PC-3 (cell line): ENCODE measurements at places on chromosomes 7 and 10.
A peak's percentile ranks its signal among the peaks of the same experiment; 100 is the strongest.

DNA sequence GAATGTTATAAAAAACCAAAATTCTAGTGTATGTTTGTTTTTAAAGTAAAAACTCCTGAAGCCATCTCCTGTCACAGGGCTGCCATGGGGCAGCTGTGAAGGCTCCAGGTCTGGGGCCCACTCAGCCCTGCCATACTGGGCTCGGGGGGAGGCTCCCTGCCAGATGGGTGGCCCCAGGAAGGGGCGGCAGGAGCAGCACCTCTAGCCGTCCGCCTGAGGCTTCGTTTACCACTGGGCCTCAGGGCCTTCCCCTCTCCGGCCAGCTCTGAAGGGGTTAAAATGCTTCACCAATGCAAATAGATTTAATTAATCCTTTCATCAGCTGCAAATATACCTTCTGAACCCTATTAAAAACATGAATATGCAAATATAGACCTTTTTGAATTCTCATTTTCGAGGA lies 139.0 kb downstream of the ELFN1 start:
- DNase-seq: no peak

DNA sequence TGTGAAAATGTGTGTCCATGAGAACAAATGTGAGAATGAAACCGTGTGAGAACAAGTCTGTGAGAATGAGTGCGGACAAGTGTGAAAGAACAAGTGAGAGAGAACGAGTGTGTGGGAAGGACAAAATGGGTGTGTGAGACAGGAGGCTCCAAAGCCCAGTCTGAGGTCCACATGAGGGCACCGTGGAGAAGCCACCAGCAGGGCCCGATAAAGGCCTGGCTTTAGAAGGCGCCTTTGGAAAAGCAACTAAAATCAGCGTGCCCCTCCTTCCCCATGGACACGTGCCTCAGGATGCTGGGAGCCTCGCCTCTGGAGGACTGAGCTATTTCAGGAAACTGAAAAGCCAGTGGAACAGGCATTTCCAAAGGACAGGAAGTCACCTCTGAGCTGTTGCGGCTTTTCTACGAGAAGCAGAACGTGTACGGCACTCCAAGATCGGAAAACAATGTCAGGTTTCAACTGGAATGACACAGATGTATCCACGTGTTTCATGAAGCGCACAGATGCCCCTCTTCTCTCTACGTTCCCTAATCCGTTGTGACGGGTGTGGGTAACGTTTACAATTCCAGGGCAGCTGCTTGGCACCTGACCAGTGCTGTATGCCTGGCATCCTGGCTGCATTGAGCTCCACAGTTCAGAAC lies 46.4 kb downstream of the ESYT2 start:
- peak; percentile 45 for DNase-seq

- no peak for DNase-seq
These were observed 16.5 kb upstream of the UBE2D1 start for GRCh38 chr10:58318346-58318745.

GRCh38 chr7:158683541-158683940 lies 21.1 kb downstream of the NCAPG2 start:
- DNase-seq: no peak

- DNase-seq: no peak
These were observed 17.0 kb upstream of the KPNA7 start for GRCh38 chr7:99224899-99225265.

DNA sequence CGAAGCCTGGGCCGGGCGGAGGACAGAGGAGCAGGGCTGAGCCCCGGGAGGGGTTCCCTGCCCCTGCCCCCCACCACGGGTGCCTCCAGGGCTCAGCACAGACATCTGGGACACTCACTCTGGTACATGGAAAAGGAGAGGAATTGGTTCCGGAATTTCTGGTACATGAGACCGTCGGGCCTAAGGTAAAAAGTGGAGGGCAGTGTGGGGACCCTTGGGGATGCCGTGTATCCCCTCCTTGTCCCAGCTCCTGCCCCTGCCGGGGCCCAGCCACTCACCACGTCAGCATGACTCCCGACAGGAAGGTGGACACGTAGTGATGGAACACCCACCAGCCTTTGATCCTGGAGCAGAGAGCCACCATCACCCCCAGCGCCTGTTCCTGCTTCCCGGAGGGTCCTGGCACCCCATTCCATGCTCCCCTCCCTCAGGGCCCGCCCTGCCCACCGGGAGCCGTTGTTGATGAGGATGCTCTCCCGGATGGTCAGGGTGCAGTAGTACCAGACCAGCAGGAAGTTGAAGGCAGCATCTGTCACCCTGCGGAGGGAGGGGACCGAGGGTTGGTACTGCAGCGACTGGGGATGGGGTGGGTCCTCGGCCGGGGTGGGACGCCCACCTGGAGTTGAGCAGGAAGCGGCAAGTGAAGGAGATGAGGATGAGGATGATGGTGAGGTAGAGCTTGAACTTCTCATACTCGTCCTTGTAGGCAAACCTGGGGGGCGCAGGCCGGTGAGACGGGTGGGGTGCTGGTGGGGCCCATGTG lies 6.4 kb downstream of the TMEM120A start:
- no peak for DNase-seq

DNA sequence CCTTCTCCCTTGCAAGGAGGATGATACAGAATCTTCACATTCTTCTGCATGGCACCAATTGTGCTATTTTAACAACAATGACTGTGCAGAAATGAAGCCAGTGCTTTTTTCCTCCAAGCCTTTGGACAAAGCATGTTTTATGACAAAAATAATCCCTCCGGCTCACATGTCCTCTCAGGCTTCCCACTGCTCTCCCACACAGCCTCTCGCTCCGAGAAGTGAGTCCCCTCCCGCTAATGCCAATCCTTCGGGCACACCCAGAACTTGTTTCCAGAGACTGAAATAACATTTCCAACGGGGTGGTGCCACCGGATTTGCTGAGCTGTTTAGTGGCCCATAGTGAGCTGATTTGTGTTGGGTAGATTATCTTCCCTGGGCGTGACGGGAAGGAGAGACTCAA lies 35.8 kb downstream of the RBM17 start:
- DNase-seq: no peak

DNA sequence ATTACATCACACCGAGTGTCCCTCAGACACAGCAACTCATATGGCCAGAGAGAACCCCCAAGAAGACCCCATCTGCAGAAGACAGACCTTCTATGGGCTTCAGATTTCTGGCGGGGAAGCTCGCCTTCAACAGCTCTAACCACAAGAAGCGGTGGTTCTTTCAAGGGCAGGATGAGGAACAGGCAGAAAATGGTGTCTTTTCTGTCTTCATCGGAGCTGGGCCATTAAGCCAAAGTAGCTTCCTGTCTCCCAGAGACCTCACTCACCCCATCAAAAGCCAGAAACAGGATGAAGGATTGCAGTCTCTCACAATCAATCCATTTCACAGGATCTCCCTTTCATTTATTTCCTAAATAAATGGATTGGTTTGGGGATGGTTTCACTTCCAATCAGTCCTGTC lies 149.1 kb downstream of the HERPUD2 start:
- no peak for DNase-seq

GRCh38 chr7:5429857-5430611 lies 6.4 kb upstream of the TNRC18 start:
- peak; percentile 69 for DNase-seq

DNA sequence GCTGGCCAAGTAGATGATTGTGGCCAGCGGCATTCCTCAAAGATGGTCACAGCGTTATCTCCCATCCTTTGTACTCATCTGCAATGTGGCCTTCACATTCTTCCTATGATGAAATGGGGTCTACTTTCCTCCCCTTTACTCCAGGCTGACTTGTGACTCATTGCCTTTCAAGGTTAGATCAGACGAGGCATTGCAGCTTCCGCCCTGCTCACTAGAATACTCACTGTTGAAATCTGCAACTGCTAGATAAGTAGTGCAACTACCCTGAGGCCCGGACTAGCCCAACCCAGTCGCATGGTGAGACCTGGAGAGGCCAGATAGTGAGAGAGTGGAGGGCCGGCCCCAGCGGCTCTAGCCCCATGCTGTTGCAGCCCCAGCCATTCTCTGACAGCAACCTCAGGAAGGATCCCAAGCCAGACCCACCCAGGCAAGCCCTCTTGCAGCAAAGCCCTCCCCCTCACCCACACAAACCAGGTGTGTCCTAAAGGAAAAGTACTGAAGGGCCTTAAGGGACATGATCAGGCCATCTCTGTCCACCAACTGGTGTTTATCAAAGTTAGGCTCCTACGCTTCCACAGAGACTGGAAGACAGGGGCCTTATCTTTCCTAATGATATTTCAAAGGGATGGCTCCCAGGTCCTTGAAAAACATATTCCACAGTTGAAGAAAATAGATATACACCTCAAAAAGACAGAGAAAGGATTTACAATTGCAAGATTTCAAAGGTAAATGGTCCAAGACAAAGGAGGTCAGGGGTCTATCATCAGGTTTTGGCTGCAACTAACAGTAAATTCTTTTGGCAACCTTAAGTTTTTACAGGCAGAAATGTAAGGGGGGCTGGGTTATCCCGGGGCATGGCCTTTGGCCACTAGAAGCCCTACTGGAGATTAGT lies 107.2 kb upstream of the TRIM24 start:
- DNase-seq: no peak

GRCh38 chr10:71779641-71780040 lies 6.3 kb upstream of the VSIR start:
- no peak for DNase-seq

DNA sequence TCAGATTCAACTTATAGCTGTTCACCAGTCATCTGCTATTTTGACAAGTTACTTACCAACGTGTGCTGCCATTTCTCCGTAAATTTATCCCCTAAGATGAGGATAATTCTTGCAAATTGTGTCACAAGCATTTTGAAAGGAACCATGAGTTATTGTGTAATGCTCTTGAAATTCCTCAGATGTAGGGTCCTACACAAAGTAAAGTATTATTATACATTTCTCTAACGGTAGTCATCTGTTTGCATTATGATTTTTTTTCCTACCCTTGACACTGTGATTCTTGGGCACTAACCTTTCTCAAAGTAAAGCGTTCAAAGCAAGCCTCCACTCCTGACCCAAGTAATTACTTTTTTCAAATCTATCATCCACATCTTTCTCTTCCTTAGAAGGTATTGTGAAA lies 8.1 kb downstream of the HERC4 start:
- DNase-seq: no peak

- no peak for DNase-seq
These were observed 492.4 kb upstream of the SORCS1 start for GRCh38 chr10:107656932-107657331.

DNA sequence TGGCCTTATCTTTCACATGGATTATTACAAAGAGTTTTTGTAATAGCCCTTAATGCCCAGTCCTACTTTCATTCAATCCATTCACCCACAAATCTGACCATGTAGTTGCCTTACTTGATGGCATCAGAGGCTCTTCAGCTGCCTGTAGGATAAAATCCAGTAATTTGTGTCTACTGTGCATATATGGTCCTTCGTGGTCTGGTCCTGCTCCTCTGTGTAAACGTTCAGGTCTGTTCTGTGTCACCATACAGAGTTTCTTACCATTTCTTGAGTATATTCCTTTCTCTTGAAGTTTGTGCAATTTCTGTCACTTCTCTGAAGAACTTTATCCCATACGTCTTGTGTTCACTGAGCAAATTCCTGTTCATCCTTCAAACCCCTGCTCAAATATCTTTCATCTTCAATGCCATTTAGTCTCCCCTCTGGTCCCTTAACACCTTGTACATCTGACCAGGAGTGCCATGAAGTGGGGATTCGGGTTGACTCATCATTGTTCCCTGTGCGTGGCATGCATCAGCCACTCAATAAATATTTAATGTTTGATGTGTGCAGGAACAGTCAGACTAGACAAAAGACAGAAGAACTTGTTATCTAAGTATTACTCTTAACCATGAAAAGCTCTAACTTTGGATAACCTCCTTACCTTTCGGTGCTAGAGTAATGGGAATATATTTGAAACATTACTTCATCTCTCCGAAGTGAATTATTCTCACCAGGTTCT lies 98.6 kb upstream of the RPA3 start:
- DNase-seq: peak; percentile 53

DNA sequence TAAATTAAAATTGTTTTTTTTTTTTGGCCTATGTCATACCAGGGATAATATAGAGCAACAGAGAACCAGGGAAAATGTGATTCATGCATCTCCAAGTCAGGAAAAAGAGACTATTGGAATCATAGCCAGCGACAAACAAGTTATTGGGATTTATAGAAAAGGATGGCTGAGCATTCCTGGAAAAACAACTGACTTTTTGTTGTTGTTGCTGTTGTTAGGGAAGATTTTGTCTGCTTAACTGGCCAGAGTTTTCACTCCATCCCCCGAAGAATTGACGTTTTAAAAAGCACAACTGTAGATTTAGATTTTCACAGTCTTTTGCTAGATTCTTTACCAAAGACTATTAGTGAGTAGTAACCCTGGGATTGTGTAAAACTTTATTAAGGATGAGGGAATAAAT lies 112.4 kb downstream of the TBXAS1 start:
- DNase-seq: no peak

DNA sequence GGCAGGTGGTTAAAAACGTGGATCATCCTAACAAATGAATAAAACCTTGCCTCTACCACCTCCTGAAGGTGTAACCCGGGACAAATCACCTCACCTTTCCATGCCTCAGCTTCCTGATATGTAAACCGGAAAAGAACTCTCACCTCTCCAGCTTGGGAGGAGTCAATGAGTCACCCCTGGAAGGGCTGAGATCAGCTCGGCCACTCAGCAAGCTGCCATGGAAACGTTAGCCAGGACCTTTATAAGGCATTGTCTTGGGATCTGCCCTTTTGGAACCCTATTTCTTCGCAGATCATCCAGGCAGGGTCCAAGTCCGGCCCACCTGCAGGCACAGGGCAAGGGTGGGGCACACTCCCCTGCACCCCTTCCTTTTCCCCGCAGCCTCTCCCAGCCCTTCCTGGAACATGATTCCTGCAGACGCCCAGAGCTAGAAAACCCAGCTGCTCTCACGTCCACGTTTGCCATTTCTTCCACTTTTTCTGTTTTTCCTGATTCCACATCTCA lies 81.6 kb upstream of the PFKP start:
- DNase-seq: peak; percentile 64

GRCh38 chr10:34433241-34434076 lies 381.6 kb downstream of the PARD3 start:
- no peak for DNase-seq

GRCh38 chr7:138477081-138477578 lies 17.1 kb downstream of the TRIM24 start:
- DNase-seq: peak; percentile 10

DNA sequence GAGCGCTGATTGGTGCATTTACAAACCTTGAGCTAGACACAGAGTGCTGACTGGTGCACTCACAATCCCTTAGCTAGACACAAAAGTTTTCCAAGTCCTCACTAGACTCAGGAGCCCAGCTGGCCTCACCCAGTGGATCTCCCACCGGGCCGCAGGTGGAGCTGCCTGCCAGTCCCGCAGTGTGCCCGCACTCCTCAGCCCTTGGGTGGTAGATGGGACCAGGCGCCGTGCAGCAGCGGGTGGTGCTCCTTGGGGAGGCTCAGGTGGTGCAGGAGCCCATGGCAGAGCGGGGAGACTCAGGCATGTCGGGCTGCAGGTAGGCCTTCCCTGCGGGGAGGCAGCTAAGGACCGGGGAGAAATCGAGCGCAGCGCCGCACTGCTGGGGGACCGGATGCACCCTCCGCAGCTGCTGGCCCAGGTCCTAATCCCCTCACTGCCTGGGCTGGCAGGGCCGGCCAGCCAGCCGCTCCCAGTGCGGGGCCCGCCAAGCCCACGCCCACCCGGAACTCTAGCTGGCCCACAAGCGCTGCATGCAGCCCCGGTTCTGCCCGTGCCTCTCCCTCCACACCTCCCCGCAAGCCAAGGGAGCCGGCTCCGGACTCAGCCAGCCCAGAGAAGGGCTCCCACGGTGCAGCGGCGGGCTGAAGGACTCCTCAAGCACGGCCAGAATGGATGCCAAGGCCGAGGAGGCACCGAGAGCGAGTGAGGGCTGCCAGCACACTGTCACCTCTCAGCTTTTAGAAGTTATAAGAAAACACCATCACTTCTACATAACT lies 128.9 kb downstream of the ZNF438 start:
- no peak for DNase-seq
